Inflammatory macrophage treated with lipopolysaccharide for 1 hour (primary cell): ENCODE measurements at places on chromosomes 3 and 15.

DNA sequence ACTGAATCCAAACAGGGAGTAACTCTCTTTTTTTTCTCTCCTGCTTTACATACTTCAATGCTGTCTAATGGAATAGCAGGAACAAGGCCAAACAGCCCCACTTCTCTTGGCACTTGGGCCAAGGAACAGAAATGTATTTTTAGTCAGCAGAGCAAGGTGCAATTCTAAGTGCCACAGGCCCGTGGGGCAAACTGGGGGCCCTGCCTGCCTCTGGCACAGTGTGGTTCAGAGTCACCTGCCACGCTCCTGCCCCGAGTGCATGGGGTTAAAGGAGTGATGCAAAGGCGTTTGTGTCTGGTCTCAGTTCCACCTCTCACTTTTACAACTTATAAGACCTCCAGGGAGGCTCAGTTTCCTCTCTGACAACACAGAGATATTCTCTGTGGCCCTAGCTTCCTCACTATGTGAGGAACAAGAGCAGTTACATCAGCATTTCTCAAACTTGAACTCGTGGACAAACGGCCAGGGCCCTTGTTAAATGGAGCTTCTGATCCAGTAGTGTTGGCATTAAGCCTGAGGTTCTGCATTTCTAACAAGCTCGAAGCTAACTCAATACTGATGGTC lies 51.3 kb downstream of the LRIG1 start:
- peak; percentile 19 for DNase-seq

GRCh38 chr3:106124818-106125217 lies 256.0 kb upstream of the CBLB start:
- DNase-seq, result no peak

DNA sequence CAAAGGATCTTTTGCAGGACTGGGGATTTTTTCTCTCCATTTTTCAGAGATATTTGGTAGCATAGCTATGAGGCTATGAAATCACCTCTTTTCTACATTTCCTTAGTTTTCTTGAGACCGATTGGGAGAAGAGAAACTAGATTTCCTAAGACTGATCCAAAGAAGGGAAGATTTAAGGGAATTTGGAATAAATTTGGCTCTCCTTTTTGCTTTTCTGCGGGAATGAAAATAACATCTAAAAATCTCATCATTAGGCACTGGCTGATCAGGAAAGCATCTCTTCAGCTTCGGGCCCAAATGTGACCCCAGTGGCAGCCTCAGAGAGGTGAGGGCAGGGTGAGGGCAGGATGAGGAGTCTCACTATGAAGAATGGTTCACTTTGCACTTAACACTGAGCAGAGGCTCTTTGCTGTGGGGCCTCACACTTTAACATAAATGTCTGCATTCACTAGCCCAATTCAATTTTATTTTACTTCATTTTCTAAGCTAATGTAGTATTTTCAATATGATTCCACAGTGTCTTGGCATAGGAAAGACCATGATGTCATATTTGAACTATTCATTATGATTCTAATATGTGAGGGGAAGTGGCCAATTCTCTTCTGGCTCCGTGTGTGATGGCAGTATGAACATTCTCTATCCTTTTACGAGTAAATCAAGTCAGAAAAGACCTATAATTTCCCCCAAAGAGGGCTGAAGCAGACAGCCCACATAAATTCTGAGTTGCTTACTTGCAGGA lies 193.2 kb downstream of the MEX3B start:
- DNase-seq, result no peak

DNA sequence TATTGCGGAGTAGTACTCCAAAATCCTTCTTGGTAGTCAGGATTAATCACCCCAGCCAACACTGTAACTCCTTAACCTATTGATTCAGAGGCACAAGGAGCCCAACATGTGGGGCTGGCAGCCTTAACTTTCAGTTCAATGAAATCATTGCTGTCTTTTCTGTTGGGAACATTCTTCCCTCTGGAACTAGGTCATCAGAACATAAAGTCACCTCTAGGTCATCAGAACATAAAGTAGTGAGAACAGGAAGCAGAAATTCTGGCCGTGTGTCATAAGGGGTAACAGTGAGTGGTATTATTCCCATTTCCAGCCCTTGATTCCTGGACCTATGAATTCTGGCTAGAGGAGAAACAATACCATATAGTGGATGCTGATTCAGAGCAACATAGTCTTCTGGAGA lies 71.5 kb upstream of the TNIK start:
- no peak for DNase-seq

GRCh38 chr3:184186184-184186901 lies at the start of gene ABCF3:
ABCF3 (plus strand) TSS chr3:184186199; CDS start chr3:184186208, 9 bp downstream.
- DNase-seq, result peak; percentile 29

DNA sequence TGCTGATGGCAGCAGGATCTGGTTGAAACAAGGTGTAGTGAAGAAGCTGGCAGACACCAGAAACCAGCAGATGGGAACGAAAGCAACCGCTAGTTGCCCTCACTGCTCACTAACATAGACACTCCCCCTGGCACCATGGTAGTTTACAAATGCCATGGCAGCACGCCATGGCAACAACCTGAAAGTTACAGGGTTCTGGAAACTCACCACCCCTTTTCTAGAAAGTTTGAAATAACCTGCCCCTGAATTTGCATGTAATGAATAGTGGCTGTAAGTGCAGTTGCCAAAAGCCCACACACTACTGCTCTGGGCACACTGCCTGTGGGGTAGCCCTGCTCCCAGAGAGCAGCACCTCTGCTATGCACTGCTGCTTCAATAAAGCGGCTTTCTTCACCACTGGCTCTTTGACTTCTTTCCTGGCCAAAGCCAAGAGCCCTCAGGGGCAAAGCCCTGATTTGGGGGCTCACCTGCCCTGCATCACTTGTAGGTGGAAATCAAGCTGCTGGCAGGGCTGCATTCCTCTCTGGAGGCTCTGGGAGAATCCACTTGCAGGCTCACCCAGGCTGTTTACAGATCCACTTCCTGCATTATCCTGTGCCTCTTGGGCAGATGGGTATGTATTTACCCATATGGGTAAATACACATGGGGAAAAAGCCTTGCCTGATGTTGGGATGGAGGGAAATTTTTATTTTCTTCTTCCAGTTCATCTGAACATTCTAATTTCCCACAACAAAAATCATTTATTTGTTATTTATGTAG lies 2.0 kb upstream of the GP9 start:
- DNase-seq, result no peak

- no peak for DNase-seq
These were observed 66.1 kb downstream of the NOX5 start for GRCh38 chr15:69080295-69081248.

GRCh38 chr3:23723930-23724329 lies 81.8 kb upstream of the UBE2E1 start:
- peak; percentile 63 for DNase-seq

GRCh38 chr15:64807751-64808222 lies 17.7 kb downstream of the PIF1 start:
- DNase-seq, result no peak

- DNase-seq, result peak; percentile 56
These were observed 2.1 kb downstream of the TLE3 start for GRCh38 chr15:70095408-70096214.

GRCh38 chr3:7029562-7029961 lies 168.6 kb downstream of the GRM7 start:
- no peak for DNase-seq

DNA sequence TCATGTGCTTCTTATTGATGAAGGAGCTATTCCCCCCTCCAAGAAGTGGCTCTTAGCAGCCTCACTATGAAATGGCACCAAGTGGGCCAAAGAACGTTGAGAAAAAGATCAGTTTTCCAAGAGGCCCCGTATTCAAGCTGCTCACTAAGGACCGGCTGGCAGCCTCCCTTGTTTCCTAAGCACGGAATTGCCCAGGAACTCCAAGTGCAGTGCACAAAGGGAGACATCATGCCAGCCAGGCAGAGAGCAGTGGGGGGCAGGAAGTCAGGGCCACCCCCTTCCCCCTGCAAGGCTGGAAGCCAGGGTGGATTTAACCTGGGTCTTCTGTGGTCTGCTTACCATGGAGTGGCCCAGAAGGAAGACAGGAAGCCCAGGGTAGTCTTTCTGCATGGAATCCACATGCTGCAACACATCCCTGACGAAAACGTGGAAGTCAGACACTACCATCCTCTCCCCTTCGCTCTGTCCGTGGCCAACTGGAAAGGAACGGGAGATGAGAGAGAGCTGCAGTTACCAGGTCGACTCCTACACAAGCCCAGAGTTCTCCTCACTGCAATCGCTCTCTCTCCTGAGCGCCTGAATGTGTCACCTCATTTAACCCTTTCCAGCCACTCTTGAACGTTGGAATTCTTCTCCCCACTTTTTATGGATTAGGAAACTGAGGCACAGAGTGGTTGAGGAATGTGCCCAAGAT lies 49.5 kb downstream of the ABTB1 start:
- no peak for DNase-seq

GRCh38 chr15:42726114-42726513 lies 10.8 kb downstream of the CDAN1 start:
- DNase-seq, result no peak

- no peak for DNase-seq
These were observed 25.2 kb downstream of the EOMES start for GRCh38 chr3:27696906-27697305.

GRCh38 chr15:49088996-49089395 lies 42.8 kb upstream of the SECISBP2L start:
- DNase-seq, result no peak

- DNase-seq, result no peak
These were observed 73.8 kb upstream of the HRH1 start for GRCh38 chr3:11080492-11080891.

DNA sequence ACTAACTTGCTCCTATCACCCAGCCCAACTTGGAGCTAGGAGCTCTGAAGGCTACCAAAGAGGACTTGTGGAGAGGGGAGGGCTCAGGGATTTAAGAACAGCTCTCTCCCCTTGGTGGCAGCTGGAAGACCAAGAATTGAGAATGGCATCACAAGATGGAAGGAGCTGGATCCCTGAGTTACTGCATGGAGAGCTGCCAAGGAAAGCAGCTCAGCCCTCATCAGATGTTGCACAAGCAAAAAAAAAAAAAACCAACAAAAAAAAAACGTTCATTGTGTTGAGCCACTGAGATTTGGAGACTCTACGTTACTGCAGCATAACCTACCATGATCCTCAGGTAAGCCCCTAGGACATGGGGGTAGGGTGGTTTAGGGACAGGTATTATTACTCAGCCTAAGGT lies 41.0 kb downstream of the ITGB5 start:
- DNase-seq, result no peak

- DNase-seq, result no peak
These were observed 33.0 kb upstream of the VILL start for GRCh38 chr3:37957539-37957936.

DNA sequence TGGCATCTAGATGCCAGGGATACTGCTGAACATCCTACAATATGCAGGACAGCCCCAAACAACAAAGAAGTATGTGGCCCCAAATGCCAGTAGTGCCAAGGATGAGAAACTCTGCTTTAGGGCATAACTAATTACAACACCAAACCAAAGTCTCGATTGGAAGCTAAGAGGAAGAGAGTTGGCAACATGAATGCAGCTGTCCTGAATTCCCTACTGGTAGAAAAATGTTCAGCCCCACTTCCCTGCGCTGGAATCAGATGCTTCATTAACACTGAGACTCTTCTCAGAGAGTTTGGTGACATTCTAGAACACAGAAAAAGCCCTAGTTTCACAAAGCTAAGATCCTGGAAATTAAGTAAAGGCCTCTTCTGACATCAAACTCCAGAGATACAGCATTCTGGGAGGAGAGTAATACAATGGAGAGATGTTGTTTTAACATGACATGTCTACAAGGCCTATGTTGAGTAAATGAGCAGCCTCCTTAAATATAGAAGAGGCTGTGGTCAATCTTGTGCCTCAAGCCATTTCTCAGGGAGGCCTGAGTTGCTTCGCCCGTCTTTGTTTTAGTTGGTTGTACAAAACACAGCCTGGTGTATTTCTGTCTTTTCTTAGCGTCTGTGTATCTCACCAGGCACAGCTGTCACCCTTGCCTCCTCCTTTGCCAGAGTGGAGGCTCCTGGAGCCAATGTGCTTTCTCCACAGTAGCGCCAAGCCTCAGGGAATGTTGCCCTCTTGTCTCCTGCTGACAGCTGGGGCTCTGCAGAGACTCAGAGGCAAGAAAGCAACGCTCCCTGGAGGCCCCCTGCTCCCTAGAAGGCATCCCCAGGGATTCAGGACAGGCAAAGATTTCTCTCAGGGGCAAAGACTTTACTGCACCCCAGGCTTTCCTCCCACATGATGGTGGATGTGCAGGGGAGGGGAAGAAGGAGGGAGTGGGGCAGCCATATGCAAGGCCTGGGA lies 25.1 kb upstream of the CTNNB1 start:
- DNase-seq, result no peak

GRCh38 chr3:55207744-55208143 lies 279.4 kb downstream of the WNT5A start:
- no peak for DNase-seq
